ENCODE measurements at places on chromosomes 2 and 18. TPM values are rescaled to one million over a fixed set of nuclear protein-coding genes. Genes with fewer than 3 reads are reported as not detected.
A peak's percentile ranks its signal among the peaks of the same experiment; 100 is the strongest.

GRCh38 chr2:16218625-16219024 lies 278.3 kb downstream of the MYCN start:
- DNase-seq = no peak
- no peak overlapping the region for H3K27ac ChIP-seq
- H3K4me1 ChIP-seq = no peaks in the 10 kb centered on the region
- no peak overlapping the region for H3K4me3 ChIP-seq
- H3K36me3 ChIP-seq = no peaks in the 10 kb centered on the region

DNA sequence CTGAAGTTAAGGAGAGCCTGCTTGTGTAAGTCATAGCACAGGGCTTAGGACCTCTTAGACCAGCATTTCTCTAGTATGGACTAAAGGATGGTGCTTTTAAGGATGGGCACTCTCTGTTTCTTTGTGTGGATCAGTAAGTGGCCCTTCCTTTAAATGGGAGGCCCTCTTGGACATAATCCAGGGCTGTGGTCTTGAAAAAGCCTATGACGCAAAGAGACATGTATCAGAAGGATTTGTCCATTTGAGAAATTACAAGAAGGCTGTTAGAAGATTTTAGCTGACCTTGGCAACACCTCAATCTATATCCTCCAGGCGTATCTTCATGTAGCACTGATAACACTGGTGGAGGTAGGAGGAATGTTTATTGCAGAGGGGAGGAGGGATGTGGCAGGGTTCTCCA lies 79.2 kb downstream of the PRPF40A start:
- H3K27me3 ChIP-seq = no peaks in the 10 kb centered on the region
- no peak for DNase-seq
- H3K4me3 ChIP-seq = no peak overlapping the region
- peaks cover 33% of the 10 kb centered on the region for H3K36me3 ChIP-seq
- H3K27ac ChIP-seq = no peak overlapping the region
- no peaks in the 10 kb centered on the region for H3K4me1 ChIP-seq

- H3K4me1 ChIP-seq = peaks cover 43% of the 10 kb centered on the region
- H3K4me3 ChIP-seq = no peak overlapping the region
- DNase-seq = no peak
- H3K27ac ChIP-seq = peak overlapping the region; percentile 77
- no peaks in the 10 kb centered on the region for H3K27me3 ChIP-seq
Observed at GRCh38 chr2:69154106-69154505, 141.1 kb downstream of the ANTXR1 start.

- no peaks in the 10 kb centered on the region for H3K4me1 ChIP-seq
- H3K27ac ChIP-seq = no peak overlapping the region
- H3K4me3 ChIP-seq = no peak overlapping the region
- no peaks in the 10 kb centered on the region for H3K27me3 ChIP-seq
- no peak for DNase-seq
Observed at GRCh38 chr2:167844714-167845530, 402.5 kb downstream of the STK39 start.

- no peaks in the 10 kb centered on the region for H3K4me1 ChIP-seq
- no peak overlapping the region for H3K4me3 ChIP-seq
- H3K36me3 ChIP-seq = no peaks in the 10 kb centered on the region
- no peak for DNase-seq
- no peak overlapping the region for H3K27ac ChIP-seq
Observed at GRCh38 chr2:64932371-64933216, 56.6 kb upstream of the SLC1A4 start.

- H3K36me3 ChIP-seq = no peaks in the 10 kb centered on the region
- H3K4me3 ChIP-seq = no peak overlapping the region
- H3K4me1 ChIP-seq = no peaks in the 10 kb centered on the region
- H3K27ac ChIP-seq = no peak overlapping the region
Observed at GRCh38 chr2:62920070-62920469, 130.6 kb upstream of the OTX1 start.

DNA sequence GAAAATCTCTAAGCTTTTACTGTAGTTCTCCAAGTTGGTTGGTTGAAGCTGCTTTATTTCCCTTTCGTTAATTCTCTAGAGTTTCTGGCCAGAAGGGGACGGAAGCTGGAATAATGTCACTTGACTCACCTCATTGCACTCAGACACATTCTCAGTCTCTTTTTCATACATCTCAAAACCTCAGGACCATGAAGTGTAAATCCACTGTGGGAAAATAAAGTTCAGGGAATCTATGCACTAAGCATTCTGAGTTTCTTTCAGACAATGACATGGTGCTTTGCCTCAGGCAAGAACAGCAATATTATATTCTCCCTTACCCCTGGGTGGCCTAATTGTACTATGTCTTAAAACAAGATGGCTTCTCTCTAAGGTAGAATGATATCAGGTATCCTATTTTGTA lies 167.8 kb downstream of the PRPF40A start:
- H3K4me1 ChIP-seq = peaks cover 32% of the 10 kb centered on the region
- DNase-seq = no peak
- H3K4me3 ChIP-seq = no peak overlapping the region
- no peaks in the 10 kb centered on the region for H3K27me3 ChIP-seq
- no peaks in the 10 kb centered on the region for H3K36me3 ChIP-seq

DNA sequence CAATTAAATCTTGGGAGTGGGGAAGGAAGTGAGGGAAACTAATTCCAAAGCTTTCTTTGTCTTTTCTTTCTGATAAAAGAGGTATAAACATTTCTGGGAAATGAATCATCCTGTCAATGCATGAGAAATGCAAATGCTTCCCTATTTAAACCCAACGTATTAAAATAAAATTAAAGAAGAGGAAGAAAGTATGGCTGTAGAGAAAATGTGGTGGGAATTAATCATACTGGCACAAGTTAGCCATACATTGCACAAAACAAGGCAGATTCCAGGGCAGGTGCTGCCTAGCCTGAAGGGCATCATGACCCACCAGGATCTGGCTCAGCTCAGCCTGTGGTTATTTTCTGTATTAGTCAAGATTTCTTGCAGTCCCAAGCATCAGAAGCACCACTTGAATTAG lies 338.0 kb downstream of the NYAP2 start:
- H3K27ac ChIP-seq = no peak overlapping the region
- no peak for DNase-seq
- no peaks in the 10 kb centered on the region for H3K36me3 ChIP-seq
- peaks cover 8% of the 10 kb centered on the region for H3K4me1 ChIP-seq
- H3K4me3 ChIP-seq = no peak overlapping the region

DNA sequence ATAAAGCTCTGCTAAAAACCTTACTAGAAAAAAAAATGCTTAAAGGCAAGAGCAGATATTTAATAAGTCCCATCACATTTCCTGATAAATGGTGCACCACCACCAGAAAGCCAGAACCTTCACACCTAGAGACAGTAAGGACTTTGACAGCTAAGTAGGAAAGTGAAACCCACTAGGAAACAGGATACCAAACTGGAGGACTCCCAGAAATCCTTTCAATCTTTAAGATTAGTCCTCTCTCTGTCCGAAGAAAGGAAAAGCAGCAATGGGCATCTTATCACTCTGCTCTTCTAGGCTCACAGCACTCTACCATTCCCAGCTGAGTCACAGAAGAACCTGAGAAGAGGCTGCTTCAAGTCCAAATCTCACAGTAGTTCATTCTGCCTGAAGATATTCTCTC lies 3.7 kb downstream of the DYM start:
- H3K27me3 ChIP-seq = no peaks in the 10 kb centered on the region
- DNase-seq = no peak
- H3K4me3 ChIP-seq = no peak overlapping the region
- H3K4me1 ChIP-seq = peaks cover 13% of the 10 kb centered on the region
- H3K36me3 ChIP-seq = no peaks in the 10 kb centered on the region
- no peak overlapping the region for H3K27ac ChIP-seq

- H3K4me1 ChIP-seq = peaks cover 43% of the 10 kb centered on the region
- H3K27me3 ChIP-seq = no peaks in the 10 kb centered on the region
- peak overlapping the region; percentile 98 for H3K27ac ChIP-seq
Observed at GRCh38 chr2:229445019-229445418, 173.9 kb upstream of the PID1 start.

GRCh38 chr18:38572554-38573111 lies 1007.0 kb upstream of the CELF4 start:
- DNase-seq = no peak
- H3K36me3 ChIP-seq = no peaks in the 10 kb centered on the region
- no peak overlapping the region for H3K27ac ChIP-seq
- no peak overlapping the region for H3K4me3 ChIP-seq

- no peak overlapping the region for H3K27ac ChIP-seq
- DNase-seq = no peak
- no peaks in the 10 kb centered on the region for H3K27me3 ChIP-seq
- no peak overlapping the region for H3K4me3 ChIP-seq
Observed at GRCh38 chr2:144376926-144377325, 143.0 kb downstream of the ZEB2 start.

GRCh38 chr2:95231723-95232122 lies 24.4 kb downstream of the ZNF892 start:
- H3K4me1 ChIP-seq = no peaks in the 10 kb centered on the region
- H3K4me3 ChIP-seq = no peak overlapping the region
- no peaks in the 10 kb centered on the region for H3K36me3 ChIP-seq

DNA sequence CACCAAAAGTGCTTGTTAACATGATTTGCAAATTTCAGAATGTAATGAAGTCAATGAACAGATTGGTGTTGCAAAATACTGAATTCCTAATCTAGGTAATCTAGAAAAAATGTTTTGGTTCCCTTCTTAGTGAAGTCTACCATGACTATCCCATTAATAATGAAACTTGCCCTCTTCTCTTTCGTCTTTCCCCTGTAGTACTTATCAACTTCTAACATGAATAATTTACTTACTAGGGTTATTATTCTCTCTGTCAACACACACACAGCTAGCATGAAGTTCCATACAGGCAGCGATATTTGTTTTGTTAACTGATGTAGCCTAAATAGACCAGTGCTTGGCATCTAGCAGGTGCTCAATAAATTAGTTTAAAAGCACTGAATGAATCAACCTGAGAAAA lies 160.2 kb downstream of the NCK2 start:
- peaks cover 31% of the 10 kb centered on the region for H3K4me1 ChIP-seq
- no peaks in the 10 kb centered on the region for H3K36me3 ChIP-seq
- no peak for DNase-seq
- no peak overlapping the region for H3K27ac ChIP-seq
- no peak overlapping the region for H3K4me3 ChIP-seq

DNA sequence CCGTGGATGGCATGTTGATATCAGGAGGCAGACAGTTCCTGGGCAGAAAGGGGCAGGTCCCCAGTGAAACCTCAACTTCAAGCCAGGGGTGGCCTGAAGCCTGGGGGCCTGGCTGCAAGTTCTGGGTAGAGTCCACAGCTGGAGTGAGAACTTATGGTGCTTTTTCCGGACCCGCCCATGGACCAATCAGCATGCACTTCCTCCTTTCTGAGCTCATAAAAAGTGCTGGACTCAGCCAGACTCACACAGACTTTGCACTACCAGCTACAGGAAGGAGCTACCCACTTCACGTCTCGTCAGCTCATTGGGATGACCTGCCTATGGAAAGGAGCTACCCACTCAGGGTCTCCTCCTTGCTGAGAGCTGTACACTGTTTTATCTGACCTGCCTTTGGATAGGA lies 183.1 kb upstream of the MC4R start:
- H3K36me3 ChIP-seq = no peaks in the 10 kb centered on the region
- no peak overlapping the region for H3K4me3 ChIP-seq
- H3K27ac ChIP-seq = no peak overlapping the region

- H3K4me3 ChIP-seq = no peak overlapping the region
- no peak for DNase-seq
- no peaks in the 10 kb centered on the region for H3K27me3 ChIP-seq
- H3K36me3 ChIP-seq = no peaks in the 10 kb centered on the region
- no peak overlapping the region for H3K27ac ChIP-seq
Observed at GRCh38 chr2:206472094-206472493, 28.8 kb downstream of the ADAM23 start.

DNA sequence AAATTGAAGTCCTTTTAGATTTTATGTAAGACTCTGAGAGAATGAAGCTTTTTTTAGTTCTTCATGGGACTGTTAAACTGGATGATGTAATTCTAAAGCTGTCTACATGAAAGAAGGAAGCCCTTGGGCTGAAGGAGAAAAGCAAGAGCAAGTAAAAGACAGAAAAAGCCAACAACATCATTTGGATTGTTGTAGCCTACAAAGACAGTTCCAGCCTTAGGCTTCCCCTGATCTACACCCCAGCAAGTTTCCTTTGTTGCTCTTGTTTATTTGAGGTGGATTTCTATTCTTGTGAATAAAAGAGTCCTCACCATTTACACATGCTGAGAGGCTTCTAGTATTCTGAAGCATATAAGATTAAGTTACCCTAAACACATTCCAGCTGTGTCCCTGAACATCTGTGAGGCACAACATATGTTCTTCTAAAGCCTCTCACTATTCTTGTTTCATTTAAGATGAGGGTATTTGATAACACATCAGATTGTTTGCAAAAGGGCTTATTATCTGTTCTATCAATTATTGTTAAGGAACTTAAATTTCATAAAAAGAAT lies 377.8 kb downstream of the LNPK start:
- H3K4me1 ChIP-seq = no peaks in the 10 kb centered on the region
- DNase-seq = no peak
- H3K36me3 ChIP-seq = no peaks in the 10 kb centered on the region
- no peak overlapping the region for H3K27ac ChIP-seq

Gene POU3F3
- 1.4 TPM for total RNA-seq

Gene GKN2
- total RNA-seq = not detected

Gene PCARE
- total RNA-seq = not detected

Gene SH3BP4
- total RNA-seq = 32.4 TPM

Gene FAM237A
- total RNA-seq = not detected

Gene TRABD2A
- 1.8 TPM for total RNA-seq

Gene REV1
- 48.3 TPM for total RNA-seq

Gene GLI2
- 4.9 TPM for total RNA-seq

Gene TUBB8B
- not detected for total RNA-seq

Gene CDK15
- total RNA-seq = 8.3 TPM
